ENCODE measurements at places on chromosomes 11 and 22.

DNA sequence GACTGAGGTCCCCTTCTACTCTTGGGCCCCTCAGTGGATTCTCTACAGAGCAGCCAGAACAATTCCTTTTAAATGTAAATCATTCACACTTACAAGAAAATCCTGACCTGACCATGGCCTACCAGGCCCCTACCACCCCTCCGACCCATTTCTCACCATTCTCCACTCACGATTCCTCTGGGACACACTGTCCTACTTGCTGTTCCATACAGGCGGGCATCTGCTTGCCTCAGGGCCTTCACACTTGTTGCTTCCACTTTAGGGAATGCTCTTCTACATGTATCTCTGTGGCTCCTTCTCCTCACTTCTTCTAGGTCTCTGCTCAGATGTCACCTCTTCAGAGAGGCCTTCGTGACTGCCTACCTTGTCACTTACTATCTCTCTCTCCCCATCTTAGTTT lies 3.4 kb downstream of the USH1C start:
- DNase-seq: no peak

GRCh38 chr11:74138572-74138971 lies 32.2 kb downstream of the C2CD3 start:
- no peak for DNase-seq

DNA sequence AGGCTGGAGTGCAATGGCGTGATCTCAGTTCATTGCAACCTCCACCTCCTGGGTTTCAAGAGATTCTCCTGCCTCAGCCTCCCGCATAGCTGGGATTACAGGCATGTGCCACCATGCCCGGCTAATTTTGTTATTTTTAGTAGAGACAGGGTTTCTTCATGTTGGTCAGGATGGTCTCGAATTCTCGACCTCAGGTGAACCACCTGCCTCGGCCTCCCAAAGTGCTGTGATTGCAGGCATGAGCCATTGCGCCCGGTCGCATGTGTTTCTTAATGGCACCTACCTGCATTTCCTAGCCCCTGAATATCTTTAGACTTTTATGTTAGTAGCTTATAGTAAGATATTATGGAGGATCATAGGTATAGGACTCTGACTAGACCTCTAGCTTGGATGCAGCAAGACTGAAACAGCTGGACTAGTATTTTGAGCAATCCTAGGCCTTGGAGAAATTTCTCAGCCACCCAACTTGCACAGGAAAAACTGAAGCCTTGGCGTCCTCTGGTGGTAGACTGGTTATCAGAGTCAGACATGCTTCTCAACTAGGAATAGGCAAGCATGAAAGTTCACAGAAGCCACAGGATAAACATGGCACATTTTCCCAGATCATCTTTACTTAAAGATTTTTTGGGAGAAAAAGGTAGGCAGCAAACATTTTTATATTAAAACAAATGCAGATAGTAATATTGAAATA lies 22.7 kb upstream of the C1QTNF4 start:
- DNase-seq: no peak

GRCh38 chr22:28106617-28107016 lies 187.6 kb upstream of the PITPNB start:
- no peak for DNase-seq

DNA sequence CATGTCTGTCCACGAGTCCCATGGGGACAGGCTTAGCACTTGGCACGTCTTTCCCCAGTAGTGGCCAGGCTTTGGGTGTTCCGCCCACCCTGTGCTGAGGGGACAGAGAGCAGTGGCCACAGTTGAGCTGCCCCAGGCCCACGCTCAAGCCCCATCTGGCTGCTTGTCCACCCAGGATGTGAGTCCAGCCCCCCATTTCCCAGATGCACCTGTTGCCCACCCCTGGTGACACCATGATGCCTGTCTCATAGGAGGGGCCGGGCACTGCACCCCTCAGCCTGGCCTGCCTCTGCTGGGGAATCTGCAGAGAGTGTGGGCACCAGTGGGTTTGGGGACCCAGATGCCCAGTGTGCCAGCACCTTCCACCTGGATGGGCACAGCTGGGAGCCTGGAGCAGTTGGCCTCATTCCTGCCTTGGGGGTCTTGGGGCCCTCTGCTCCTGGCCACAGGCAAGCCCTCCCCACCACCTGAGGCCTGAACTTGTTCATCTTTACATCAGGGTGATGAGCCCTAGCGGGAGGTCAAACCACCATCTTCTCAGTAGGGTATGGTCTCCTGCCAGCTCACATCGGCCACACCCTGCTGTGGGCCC lies 5.7 kb downstream of the SIGIRR start:
- DNase-seq: no peak

DNA sequence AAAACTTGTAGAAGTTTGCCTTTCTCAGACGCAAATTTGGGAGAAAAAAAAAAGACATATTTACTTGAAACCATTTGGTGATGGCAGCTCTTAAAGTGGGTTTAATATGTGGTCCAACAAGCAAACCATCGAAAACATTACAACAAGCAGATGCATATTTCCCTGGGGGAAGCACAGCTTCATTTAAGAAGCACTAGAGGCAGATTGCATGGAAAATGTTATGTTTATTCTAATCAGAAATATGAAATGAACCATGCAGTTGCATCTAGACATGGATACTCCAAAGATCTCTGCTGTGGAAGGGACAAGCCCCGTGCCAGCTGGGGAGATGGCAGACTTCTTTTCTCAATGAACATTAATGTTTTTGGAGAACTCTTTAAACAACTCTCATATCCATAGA lies 57.4 kb upstream of the PARVA start:
- DNase-seq: no peak

DNA sequence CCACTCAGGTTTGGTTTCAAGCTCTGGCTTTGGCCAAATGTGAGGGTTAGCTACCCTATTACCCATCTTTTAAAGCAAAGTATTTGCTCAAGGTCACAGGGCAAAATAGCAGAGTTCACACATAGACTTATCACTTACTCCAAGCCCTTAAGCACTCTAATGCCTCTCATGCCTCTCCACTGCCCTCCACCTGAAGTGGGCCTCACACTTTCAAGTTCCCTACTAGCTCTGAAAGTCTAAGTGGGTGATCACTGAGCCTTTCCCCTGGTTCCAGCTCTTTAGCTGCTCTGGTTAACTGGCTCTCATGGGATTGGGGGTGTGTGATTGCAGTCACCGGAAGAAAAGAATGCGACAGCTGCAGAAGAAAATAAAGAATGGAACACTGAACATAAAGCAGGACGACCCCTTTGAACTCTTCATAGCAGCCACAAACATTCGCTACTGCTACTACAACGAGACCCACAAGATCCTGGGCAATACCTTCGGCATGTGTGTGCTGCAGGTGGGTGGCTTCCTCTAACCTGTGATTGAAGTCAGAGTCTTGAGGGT lies 6.4 kb downstream of the NAT10 start:
- DNase-seq: no peak

DNA sequence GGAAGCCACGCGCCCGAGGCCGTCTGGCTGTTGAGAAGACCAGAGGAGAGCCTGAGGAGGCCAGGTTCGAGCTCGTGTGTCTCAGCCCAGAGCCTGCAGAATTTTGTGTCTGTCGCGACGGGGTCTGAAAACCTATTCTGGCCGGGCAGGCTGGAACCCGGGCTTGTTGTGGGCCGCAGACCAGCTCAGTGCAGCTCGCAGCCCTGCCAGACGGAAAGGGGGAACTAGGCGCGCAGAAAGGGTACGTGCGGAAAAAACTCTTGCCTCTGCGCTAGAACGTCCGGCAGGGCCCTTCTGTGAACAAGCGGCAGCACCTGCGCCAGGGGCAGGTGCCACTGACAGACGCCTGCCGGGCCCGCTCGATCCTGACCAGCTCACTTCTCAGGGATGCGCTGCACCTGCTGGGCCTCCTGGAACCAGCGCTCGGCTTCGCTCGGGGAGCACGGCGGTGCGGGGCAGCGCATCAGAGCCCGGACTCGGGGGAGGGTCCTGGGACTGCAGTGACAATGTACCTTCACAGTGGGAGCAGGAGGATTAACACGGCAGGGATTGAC lies 409.3 kb downstream of the BRD1 start:
- no peak for DNase-seq

GRCh38 chr22:42931421-42932196 lies 74.5 kb upstream of the ARFGAP3 start:
- no peak for DNase-seq

DNA sequence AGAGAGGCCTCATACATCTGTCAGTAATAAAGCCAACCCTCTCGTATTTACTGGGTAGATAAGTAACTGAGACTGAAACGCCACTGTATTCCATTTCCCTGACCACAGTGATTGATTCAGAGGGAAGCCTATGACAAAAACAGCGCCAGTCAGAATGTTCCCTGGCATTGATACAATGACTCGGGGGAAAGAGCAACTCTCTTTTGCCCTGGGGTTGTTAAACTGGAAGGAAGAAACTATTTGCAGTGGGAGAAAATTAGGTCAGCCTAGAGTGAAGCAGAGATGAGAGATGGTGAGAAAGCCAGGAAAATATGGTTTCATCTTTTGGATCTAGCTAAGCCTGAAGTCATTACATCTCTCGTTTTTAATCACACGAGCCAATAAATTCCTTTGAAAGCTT lies 48.6 kb upstream of the RBFOX2 start:
- DNase-seq: no peak

DNA sequence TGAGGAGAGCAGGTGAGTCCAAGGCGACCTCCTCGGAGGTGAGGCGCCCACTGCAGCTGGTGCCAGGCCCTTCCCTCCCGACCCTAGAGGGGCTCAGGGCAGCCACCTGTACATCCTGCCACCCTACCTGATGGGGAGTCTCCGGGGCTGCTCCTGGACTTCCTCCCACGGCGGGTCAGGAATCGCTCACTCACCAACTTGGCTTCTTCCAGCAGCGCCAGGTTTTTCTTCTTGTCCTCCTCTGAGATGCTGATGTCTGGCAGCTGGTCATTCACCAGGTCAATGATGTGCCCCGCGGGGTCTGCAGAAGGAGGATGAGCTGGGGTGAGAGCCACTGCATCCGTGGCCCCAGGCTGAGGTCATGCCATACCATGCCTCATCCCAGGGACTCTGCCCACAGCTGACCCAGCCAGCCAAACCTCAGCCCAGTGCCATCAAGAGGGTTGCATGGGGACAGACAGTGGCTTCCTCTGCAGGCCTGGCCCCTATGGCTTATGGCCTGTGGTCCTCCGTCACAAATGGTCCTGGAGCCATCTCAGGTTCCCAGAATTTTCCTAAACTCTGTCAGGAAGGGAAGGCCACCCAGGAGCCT lies 61.0 kb upstream of the LYVE1 start:
- no peak for DNase-seq

DNA sequence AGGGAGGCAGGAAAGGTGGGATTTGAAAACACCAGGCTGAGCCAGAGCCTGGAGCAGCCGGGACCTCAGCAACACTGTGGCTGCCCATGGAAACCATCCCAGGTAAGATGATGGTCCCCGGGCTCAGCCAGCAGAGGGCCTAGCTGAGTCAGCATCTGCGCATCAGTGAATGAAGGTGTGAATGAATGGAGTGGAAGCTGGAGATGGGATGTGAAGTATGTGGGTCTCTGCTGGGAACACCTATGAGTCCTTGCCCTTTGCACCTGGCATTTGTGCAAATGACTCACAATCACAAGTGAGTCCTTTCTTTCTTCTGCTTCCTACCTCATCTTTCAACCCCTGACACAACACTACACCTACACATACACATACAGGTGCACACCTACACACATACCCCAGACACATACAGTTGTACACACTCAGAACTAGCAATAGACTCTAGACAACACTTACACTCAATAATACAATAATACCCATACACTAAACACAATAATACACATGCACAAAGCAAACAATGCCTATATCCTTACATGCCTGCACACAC lies 62.8 kb upstream of the PRDM11 start:
- DNase-seq: no peak

- no peak for DNase-seq
Observed at GRCh38 chr11:94557992-94558391, 9.2 kb upstream of the PIWIL4 start.

DNA sequence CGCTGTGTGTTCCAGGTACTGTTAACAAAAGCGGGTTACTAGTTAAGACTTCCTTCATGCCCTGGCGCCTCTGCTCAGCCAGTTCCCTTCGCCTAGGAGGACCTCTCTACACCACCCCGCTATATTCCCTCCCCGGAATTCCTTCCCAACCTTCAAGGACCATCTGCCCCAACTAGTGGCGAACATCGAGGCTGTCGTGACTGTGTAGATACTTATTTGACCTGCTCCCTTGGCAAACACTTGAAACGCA lies 450 bp upstream of the BCL2L13 start:
- DNase-seq: no peak

DNA sequence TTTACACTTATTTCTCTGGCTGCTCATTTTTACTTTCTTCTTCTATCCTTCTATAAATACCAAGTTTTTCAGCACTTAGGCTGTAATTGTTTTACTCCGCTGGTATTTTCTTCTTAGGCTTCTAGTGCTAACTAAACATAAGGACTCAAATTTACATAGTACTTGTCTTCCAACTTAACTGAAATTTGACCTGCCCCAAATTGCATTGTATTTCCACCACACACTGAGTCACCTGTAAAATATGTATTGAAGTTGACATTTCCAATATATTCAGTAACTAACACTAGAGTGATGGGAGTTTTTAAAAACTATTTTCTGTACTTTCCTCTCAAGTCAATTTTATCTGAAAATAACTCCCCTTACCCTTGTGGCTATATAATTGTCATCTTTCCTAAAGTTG lies 1794.1 kb upstream of the RAG2 start:
- DNase-seq: no peak

DNA sequence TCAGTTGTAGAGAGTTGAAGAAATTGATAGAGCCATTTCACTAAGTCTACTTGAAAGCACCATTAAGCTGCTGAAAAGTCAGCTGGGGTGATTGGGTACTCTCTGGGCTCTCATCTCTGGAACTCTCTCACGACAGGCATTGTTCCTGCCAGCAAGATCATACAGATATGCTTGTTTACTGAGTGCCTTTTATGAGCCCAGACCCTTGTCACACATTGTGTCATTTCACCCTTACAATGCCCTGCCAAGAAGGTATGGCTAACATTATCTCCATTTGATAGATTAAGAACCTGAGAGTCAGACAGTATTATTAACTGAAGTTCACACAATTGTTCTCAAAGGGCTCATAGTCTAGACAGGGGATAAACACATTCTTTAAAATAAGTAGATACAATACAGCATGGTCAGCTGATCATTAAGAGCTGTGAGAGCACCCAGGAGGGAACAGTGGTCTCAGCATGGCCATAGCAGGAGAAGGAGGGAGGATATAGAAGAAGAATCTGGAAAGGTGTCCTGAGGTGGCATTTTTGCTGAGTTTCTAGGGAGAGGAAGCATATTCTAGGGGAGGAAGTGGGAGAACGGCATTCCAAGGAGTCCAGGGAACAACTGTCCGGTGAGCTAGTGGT lies 580.5 kb downstream of the INSC start:
- no peak for DNase-seq

- DNase-seq: no peak
Observed at GRCh38 chr22:26838471-26838825, 181.1 kb downstream of the MIAT start.

GRCh38 chr11:39772525-39773137 lies 1686.8 kb downstream of the LRRC4C start:
- no peak for DNase-seq

Measured in hypothalamus (tissue), 51 donors.